Stimulated activated CD8-positive, alpha-beta memory T cell treated with anti-CD3 and anti-CD28 coated beads, Interleukin-15, amount 100 ng/mL, for 4 hours (primary cell): ENCODE measurements at places on chromosomes 4 and X.

DNA sequence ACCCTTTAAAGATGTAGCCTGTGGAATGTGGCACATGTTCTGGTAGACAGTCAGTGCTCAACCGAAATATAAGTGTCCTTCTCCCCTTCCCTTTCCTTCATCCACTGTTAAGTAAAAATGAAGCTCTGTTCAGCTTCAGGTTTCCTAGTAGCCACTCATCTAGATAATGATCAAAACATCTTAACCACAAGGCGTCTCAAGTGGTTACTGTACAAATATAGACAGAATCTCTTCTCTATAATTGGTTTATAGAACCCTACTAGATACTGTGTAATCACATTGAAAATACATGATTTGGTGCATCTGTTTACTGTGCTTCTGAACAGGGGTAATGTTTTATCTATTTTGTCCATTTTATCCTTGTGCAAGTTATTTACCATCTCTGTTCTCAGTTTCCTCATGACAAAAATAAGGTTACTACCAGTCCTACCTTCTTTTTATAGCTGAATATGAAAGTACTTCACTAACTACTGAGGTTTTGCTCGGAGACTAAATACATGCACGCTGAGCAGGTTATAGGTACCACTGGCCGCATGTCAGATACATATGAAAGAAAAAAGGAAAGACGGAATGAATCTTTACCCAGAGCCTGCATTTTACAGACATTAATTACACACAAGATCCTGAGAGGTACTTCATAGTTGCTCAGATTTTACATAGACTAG lies 20.3 kb upstream of the SLC25A4 start:
- no peak for DNase-seq

GRCh38 chrX:49266523-49267445 lies 2.3 kb upstream of the FOXP3 start:
- DNase-seq = no peak

- DNase-seq = no peak
Observed at GRCh38 chr4:169968999-169969398, 57.2 kb downstream of the MFAP3L start.

DNA sequence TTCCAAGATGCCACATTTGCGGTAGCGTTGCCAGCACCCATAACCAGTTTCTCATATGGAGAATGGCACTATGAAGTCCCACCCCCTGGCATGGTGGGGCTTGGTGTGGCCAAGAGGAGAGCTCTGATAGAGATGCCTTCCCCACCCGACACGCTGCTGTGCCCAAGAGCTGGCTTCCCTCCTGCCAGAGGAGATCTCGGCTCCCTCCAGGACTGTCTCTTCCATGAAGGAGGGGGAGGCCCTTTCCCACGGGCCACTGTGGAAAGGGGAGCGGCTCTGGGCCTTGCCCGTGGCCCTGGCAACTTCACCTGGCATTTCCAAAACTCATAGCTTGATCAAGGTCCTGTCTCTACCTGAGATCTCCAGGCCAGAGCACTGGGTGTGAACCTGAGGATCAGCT lies 217.3 kb upstream of the PSAPL1 start:
- DNase-seq = no peak

GRCh38 chrX:151505796-151506195 lies 57.7 kb upstream of the PASD1 start:
- DNase-seq = no peak

- no peak for DNase-seq
Observed at GRCh38 chr4:72208421-72209075, 176.7 kb downstream of the NPFFR2 start.

- no peak for DNase-seq
Observed at GRCh38 chr4:48130100-48130499, 4.0 kb downstream of the TXK start.

- DNase-seq = peak; percentile 71
Observed at GRCh38 chrX:110002300-110003166, at the start of gene TMEM164. TMEM164 (plus strand) TSS chrX:110003114; CDS start chrX:110003775, 661 bp downstream.

DNA sequence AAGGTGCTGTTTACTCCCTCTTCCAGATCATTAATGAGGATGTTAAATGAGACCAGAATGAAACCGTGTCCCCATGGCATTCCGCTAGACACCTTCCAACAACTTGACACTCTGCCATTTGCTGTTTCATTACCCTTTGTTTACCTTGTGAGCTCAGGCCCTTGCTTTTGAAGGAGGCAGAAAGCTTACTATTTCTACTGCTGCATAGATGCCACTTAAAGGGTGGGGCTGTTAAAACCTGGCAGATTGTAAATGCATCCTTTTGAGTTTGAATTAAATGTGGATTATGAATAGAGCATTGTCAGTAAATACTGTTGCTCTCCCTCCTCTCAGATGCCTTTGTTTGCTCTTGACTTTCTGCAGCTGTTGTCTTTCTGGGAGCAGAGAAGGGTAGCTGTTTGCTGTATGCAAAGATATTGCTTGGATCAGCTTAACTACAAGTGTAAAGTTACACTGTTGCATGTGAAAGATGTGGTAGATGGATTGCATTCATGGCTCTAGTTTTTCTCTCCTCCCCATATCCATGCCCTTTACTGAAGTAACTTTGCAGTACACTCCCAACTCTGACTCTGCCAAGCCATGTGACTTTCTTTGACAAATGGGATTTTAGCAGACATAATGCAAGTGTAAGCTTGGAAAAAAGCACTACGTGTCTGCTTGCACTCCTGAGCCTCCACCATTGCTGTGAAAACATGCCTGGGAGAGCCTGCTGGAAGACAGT lies 75.0 kb upstream of the DHX15 start:
- DNase-seq = no peak

GRCh38 chr4:125517831-125518230 lies 203.1 kb downstream of the FAT4 start:
- no peak for DNase-seq

DNA sequence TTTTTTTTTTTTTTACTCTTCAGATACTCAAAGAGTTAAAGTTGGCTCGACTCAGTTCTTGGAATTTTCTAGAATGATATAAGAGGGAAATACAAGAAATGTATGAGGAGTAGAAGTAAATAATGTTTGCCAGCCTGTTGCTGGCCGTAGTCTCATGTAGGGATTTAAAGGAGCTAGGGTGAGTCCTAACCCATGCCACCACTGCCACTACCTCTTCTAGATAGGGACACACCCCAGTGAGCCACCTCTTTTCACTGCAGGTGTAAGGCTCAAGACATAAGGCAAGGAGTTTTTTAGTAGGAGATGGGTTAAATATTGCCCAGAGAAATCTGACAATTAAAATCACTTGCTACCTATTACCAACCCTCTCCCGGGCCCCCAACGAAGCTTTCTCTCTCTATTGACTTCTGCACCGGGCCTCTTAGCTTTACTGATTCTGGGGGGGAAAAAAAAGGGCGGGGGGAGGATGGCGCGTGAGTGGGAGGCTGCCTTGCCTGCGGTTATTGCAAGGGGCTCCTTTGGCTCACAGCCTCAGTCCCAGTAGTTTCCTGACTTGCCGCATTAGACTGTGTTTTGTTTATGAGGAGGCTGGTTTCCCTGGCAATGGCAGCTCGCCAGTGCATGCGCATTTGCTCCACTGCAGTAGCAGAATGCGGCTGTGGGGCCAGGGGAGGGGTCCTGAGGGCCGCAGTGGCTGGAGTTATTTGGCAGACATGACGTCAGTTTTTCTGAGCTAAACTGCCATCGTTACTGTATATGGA lies 3.0 kb downstream of the LINC00632 start:
- DNase-seq = no peak

GRCh38 chr4:101961144-101961543 lies 170.6 kb downstream of the BANK1 start:
- no peak for DNase-seq

DNA sequence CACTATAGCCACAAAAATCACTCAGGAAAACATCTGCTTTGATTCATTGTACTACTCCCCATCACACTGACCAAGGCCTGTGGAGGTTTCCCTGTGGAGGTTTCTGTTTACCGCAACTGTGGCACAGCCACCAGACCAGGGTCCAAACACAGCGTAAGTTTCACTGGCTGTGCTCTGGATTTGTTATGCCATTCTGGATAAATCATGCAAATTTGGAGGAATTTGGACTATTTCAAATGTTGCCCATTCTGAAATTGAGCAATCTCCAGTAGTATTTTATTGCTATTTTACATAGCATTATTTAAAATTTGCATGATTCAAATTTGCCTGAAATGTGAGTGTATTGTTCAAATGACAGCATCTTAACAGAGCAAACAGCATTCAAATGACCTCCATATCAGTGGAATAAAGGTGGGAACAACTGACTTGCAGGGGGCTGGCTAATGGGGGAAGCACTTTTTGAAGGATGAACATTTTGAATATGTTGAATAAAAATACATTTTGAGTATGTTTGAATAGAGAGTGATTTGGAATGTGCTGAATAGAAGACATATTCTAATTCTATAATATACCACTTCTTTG lies 66.1 kb upstream of the ACSL1 start:
- no peak for DNase-seq

DNA sequence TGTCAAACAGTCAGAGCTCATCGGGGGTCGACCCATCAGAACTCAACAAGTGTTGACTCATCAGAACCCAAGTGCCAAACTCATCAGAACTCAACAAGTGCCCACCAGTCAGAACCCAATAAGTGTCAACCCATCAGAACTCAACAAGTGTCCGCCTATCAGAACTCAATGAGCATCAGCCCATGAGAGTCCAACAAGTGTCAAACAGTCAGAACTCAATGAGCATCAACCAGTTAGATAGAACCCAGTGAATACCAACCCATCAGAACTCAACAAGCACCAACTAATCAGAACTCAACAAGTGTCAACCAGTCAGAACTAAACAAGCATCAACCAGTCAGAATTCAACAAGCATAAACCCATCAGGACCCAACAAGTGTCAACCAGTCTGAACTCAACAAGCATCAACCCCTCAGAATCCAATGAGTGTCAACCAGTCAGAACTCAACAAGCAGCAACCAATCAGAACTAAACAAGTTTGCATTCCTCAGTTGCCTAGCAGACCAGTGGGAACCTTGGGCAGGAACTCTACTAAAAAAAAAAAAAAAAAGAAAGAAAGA lies 115.3 kb downstream of the PRKX start:
- DNase-seq = no peak

DNA sequence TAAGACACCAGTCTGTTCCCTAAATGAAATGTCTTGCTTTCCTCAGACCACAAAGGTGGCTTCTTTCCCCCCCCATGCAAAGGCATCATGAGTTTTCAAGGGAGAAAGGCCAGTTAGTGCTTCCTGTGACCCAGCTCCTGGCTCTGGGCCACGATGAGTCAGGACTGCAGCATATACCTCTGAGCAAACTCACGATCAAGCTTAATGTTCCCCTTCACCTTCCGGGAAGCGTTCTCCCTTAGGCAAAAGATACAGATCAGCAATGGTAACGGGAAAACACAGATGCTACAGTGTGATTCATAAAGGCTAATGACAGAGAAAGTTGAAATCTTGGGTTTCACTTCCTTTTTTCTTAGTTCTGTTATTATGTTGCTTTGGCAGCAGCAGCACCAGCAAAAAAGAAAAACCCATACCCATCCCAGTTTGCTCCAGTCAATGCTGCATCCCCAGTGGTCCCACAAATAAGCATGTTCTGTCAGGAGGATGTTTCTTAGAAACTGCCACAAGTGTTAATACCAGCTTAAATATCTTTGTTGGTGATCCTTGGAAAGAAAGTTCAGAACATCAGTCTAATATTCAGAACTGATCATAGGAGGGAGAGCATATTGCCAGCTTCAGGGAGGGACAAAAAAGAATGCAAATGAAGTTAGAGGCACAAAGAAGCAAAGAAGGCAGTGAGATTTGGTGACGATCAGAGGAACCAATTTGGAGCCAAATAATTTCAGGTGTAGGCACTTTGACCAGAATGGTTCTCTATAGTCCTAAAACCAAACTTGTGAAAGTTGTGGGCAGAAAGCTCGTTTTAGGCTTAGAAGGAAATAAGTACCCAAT lies 41.2 kb downstream of the LONRF3 start:
- DNase-seq = no peak

DNA sequence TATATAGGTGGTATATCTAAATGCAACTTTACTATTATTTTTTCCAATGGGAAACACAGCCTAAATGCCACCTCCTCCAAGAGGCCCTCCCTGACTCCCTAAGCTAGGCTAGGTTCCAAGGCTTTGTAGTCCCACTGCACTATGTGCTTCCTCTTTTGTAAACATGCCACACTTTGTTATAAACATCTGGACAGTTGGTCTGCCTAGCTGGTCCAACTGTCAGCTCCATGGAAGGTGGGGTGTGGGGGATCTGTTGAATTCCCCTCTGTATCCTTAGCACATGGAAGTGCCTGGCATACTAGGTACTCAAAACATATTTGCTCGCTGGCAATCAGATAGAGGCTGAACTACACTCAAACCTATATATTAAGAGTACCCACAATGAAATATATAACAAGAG lies 63.4 kb downstream of the SLC9A7 start:
- DNase-seq = no peak

GRCh38 chr4:125200556-125200955 lies 114.2 kb upstream of the FAT4 start:
- DNase-seq = no peak

- DNase-seq = no peak
Observed at GRCh38 chr4:26150948-26151347, 169.9 kb upstream of the RBPJ start.

- DNase-seq = no peak
Observed at GRCh38 chr4:173547889-173548288, 17.9 kb upstream of the HAND2 start.

- no peak for DNase-seq
Observed at GRCh38 chr4:172802032-172802431, 366.6 kb upstream of the GALNT7 start.

GRCh38 chr4:69759189-69759604 lies 1.2 kb downstream of the SULT1B1 start:
- DNase-seq = no peak

DNA sequence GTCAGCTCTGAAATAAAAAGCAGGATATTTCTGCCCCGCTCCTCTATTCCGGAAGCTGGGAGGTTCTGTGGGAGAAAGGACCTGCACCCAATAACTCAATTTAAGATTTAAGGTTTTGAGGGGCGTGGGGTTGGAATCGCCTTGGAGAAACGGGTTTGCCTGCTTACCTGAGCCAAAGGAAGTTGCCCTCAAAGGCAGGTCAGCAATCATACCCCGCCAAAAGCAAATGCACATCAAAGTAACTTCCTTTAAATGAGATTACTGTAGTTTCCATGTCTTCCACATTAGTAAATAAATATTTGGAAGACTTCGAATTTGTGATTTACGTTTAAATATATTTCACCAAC lies 978 bp upstream of the HS3ST1 start:
- DNase-seq = no peak

GRCh38 chr4:157048248-157048647 lies 27.7 kb upstream of the GLRB start:
- DNase-seq = no peak

DNA sequence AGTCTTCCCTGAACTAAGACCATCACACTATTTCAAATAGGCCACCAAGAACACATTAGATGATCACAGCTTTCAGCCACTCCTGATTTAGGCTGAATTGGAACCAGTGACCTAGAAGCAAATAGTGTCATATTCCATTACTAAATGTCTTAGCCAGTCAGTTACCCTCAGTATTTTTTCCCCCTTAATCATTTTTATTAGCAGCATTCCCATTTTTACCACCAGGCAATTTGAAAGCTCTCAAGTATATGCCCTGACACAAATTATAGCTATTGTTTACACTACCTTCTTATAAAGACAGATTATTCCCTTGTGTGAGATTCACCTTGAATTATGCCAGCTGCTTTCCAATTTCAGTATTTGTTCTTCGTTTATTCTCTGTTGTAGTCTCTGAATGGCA lies 1146.9 kb downstream of the PDHA2 start:
- DNase-seq = no peak

GRCh38 chr4:27397886-27398285 lies 537.2 kb downstream of the STIM2 start:
- no peak for DNase-seq
